Activated CD4-positive, alpha-beta T cell treated with anti-CD3 and anti-CD28 coated beads, Interleukin-2, amount 10 ng/mL, durations not matched to agents 7 days and 5 days (primary cell): ENCODE measurements at places on chromosomes 1 and 21.

DNA sequence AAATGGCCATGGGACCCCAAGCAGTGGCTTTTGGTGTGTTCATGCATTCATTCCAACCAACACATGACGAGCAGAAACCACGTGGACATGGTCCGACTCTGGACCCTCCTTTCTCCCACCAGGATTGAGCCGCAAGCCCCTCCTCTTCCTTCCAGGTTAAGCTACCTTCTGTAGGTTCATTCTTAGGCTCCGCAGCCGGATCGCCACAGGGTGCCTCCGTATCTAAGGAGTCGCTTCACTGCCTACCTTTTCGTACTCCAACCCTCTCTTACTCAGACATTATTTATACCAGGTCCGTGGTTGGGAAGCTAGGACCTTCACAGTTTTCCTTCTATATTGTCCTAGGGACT lies 63.6 kb downstream of the RHBG start:
- no peak for DNase-seq

- DNase-seq, result no peak
These were observed 3.5 kb upstream of the PLXNA2 start for GRCh38 chr1:208247696-208248095.

DNA sequence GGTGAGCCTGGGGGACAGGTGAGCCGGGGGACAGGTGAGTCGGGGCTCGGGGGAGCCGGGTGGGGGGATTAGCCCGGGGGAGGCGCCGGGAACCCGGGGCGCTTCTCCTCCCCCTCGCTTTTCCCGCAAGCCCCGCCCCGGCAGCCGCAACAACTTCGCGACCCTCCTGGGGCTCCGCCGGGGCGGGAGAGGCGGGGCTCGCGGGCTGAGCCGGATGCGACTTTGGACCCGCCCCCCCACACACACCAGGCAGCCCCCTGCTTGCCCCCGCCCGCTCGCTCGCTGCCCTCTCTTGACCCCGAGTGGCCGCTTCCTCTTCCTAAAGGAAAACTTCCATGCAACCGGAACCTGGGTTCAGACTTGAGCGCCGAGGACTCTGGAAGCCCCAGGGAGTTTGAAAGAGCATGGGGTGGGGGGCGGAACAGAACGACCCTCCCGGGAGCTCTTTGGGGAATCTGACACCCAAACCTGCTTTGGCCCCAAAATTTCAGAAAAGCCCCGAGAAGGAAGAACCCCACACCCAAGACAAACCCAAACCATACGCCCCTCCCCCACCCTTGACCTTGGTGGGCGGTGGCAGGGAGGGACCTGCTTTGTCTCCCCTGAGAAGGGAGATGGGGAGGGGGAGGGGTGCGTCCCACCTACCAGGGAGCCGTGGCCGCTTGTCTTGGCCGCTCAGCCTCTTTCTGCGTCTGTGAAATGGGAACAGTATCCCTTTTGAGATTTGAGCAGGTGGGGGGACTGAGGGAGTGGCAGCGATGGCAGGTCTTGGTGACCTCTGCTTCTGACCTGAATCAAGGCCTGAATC lies 550 bp downstream of the ARHGEF16 start:
- no peak for DNase-seq

GRCh38 chr1:52523376-52523775 lies 29.5 kb downstream of the TUT4 start:
- peak; percentile 42 for DNase-seq

- DNase-seq, result no peak
These were observed 2.1 kb upstream of the ATXN7L2 start for GRCh38 chr1:109481646-109482045.

DNA sequence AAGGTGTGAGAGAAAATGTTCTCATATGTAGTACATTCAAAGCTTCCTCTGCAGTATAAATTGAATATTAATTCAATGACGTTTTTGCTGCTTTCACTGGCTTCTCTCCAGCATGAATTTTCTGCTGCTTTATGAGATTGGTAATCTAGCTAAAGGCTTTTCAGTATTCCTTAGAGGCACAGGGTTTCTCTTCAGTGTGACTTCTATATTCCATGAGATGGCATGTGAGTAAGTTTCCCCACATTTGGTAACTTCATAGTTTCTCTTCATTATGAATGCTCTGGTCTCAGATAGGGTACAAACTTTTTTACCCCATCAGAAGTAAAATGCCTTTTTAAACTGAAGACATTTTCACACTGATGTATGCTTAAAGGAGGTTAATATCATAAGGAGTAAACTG lies 10.4 kb upstream of the KLF18 start:
- DNase-seq, result no peak

DNA sequence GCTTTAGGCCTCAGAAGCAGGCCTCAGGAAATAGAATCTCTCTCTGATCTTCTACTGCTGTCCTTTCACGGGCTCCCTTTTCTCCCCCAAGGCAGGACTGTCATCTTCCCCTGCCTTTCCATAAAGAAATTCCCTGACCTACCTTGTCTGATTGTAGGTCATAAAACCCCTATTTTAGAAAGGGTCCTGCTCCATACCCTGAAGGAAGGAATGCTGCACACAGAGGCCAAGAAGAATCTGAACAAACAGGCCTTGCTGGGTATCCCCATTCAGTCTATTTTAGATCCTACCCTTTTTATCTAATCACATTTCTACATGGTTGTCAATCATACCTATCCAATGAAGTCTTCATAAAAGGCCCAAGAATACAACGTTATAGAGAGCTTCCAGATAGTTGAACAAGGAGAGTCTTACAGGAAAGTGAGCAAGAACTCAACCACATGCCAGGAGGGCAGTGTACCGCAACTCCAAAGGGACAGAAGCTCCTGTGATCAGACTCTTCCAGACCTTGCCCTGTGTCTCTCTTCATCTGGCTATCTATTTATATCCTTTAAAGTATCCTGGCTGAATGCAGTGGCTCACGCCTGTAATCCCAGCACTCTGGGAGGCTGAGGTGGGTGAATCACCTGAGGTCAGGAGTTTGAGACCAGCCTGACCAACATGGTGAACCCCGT lies 93.1 kb downstream of the SLC16A1 start:
- no peak for DNase-seq

DNA sequence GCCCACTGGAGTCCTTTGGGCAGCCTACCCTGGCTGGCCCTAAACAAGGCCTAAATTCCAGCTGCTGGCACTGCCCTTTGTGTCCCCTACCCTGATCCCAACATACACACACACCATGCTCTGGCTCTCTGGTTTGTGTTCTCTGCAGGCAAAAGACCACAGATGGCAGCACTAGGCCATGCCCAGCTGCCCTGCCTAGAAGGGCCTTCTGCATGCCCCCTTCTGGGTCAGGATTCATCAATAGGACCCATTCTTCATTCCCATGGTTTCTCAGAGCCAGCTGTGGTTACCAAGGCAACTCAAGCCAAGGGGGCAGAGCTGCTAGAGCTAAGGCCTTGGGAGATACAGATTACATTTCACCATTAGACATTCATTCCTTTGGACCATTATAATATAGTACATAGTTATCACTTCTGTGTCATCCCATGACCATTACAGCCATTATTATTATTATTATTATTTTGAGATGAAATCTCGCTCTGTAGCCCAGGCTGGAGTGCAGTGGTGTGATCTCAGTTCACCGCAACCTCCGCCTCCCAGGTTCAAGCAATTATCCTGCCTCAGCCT lies 17.5 kb downstream of the ASAP3 start:
- DNase-seq, result no peak

- DNase-seq, result no peak
These were observed 709 bp downstream of the GART start for GRCh38 chr21:33541105-33541711.

- DNase-seq, result no peak
These were observed at the start of gene COL11A1 for GRCh38 chr1:103108376-103109150. TSS of gene COL11A1 (minus strand) at chr1:103108522. CDS start at chr1:103108178, 344 bp downstream.

DNA sequence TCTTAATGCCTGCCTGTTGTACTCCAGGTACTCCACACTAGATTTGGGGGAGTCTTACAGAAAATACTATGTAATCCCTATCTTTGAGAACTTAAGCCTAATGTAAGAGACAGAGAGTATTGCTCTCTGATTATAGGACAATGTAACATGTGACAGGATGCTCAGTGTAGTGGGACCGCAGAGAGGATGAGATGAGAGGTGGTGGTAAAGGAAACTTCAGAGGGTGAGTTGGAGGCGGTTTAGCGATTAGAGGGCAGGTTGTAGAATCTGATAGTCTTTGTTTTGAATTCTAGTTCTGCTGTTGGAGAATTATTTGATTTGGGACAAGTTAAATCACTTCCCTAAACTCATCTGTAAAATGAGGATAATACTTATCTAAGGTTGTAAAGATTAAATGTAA lies 5.4 kb downstream of the SOAT1 start:
- peak; percentile 71 for DNase-seq

DNA sequence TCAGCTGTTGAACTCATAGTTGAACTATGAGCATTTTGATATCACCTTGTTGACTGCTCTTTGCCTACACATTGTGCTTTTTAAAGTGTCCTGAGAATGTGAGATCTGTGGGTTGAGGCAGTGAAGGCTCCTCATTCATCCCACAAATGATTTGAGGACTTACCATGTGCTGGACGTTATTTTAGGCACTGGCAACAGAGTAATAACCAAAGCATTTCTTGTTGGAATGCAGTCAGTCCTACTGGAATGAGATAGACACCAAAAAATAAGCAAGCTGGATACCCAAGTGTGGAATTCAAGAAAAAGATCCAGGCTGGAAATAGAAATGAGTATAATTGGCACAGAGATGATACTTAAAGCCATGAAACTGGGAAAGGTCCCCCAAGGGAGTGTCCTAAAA lies 73.4 kb downstream of the ZP4 start:
- no peak for DNase-seq

- no peak for DNase-seq
These were observed 99.9 kb downstream of the LYST start for GRCh38 chr1:235766794-235767285.

- peak; percentile 14 for DNase-seq
These were observed 43.0 kb upstream of the PSEN2 start for GRCh38 chr1:226827458-226827857.

DNA sequence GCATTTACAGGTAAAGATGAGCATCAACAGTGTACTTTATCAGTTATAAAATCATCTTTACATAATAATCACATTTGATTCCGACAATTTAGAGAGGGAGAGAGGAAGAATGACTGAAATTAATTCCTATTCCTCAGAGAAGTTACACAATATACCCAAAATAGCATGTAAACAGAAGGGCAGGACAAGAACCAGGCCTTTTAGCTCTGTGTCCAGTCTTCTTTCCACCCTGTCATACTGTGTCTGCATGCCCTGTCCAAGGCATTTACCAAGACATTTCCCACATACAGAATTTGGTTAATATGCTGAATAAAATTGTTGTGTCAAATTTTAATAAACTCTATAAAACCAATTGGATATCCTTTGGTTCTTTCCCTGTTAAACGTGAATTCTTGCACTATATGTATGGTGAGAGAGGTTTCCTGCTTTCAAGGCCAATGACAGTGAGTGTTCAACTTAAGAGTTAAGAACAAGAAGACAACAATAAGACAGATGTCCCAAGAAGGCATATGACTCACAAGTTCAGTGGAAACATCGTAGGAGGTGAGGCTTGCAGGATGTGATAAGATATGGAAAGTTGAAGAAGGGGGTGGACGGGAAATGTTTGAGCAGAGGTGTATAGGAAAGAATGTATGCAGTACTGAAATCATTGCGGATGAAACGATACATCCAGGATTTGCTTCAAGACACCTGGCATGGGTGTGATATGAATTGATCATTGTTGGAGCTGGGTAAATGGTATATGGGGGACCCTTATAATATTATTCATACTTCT lies 20.8 kb downstream of the LRRC8B start:
- peak; percentile 16 for DNase-seq

DNA sequence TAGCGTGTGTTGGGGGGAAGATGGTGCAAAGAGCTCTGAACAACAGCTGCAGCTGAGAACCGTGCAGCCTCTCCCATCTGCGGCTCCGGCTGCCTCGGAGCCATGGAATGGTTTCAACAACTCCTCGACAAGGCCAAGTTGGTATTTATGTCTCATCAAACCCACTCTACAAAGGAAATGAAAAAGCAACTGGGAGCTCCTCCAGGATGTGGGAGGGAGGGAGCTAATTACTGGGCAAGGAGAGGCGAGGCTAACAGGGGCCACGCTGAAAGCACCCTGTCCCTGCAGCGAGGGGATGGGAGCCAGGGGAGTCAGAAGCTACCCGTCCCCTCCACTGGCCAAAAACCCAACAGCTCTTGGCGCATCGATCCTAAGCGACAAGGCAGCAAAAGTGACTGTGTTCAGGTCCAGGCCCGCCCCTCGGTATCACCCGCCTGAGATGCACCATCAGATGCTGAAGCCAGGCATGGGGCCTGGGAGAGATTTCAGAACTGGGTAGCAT lies 63.1 kb downstream of the ACOT7 start:
- DNase-seq, result no peak

DNA sequence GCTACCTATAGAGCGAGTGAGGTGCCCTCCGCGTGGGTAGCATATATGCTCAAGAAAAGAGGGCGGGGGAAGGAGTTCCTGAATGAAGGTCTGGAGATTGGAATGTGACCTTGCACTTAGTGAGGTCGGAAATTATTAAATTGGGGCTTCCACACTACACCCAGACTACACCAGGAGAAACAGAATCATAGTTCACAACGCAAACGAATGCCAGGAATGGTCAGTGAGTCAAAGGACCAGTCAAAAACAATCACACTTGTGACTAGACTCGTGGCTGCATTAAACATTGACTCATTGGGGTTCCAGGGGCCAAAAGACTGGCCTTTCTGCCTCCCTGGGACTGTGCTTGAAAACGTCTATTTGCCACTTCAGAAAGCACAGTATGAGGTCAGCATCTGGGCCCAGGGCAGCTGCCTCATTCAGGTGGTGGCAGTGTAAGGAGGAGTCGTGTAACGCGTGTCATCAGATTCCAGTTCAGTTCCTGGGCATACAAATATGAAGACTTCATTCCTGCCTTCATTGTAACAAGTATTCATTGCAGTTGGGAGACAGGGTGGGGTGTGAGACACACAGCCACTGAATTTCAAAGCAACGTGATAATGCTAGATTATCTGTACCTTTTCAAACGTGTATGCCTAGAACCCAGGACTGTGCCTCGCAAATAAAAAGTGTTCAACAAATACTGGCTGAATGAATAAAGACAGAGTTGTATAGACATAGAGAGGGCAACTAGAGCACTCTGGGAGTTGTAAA lies at the start of gene YOD1:
TSS of gene YOD1 (minus strand) at position 18 of the 753 bp plus-strand sequence. CDS start 178 bp downstream, outside the sequence.
- DNase-seq, result no peak

- no peak for DNase-seq
These were observed 29.9 kb downstream of the BCAR3 start for GRCh38 chr1:93651695-93652094.

DNA sequence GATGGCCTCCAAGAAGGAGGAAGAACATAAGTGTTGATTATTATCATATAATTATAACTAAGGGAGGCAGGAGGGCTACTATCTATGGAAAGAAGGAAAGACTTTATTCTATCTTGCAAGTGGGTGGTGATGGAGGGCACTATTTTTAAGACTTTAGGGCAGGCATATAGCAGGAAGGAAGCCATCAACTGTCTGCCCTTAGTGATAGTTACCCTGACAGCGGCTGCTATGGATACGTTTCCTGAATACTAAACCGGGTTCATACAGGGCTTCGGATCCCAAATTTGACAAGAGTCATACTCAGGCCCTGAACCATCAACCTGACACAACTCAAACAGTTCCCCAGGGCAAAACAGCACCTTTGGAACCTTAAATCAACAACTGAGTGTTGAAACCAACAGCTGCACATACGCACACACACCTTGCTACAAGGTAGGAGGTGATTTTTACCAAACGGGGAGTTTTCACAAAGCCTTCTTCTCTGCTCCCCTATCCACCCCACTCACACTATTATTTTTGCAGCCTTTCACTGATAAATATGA lies 397.2 kb downstream of the OMA1 start:
- no peak for DNase-seq
